Subcutaneous preadipocyte (primary cell): ENCODE measurements at places on chromosomes 4 and X. TPM values are rescaled to one million over a fixed set of nuclear protein-coding genes. Genes with fewer than 3 reads are reported as not detected.

TECRL gene
- not detected in 2 replicates for total RNA-seq

CXCL11 gene
- total RNA-seq: not detected in 2 replicates

MAB21L2 gene
- total RNA-seq: not detected in 2 replicates

NALF2 gene
- total RNA-seq: not detected in 2 replicates

MID1 gene
- total RNA-seq: 6.2 and 9.0 TPM in 2 replicates
